C1 segment of cervical spinal cord (tissue), 14 donors: ENCODE measurements at places on chromosomes 11 and 22.
A peak's percentile ranks its signal among the peaks of the same experiment; 100 is the strongest.

GRCh38 chr11:31825838-31826484 lies 14.8 kb upstream of the PAX6 start:
- no peak for DNase-seq

GRCh38 chr11:115645631-115646317 lies 141.6 kb upstream of the CADM1 start:
- no peak for DNase-seq

- no peak for DNase-seq
These were observed 66.5 kb upstream of the CLDN5 start for GRCh38 chr22:19590696-19591095.

GRCh38 chr11:48034926-48035871 lies 54.8 kb downstream of the PTPRJ start:
- no peak for DNase-seq

DNA sequence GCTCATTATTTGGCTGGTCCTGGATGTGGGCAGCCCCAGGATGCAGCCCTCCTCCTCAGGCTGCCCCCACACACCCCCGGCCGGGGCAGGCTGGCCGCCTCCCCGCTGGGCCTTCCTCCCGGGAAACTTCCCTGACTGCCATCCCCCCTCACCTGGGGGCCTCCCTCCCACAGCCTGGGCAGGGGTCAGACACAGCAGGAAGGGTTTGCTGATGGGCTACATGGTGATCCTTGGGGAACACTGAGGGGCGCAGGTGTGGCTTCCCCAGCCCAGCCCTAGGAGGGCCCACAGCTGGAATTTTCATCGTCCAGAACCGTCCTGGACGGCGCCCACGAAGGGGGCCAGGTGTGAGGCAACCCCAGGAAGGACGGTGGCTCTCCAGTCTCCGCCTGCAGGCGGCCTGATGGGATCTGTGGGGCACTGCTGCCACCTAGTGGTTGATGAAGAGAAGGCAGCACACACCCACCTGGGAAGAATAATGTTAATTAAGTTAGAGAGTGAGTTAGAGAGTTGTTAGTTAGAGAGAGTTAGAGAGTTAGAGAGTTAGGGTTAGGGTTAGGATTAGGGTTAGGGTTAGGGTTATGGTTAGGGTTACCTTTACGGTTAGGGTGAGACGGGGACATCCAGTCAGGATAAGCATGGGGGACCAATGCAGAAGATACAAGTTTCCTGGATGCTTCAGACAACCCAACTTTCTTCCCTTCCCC lies 75.9 kb upstream of the PRR5 start:
- peak; percentile 39 for DNase-seq
